H1 (cell line): ENCODE measurements at places on chromosomes 13 and 19. TPM values are rescaled to one million over a fixed set of nuclear protein-coding genes. Genes with fewer than 3 reads are reported as not detected.

Gene FUT3
- 0.40 and 0.63 TPM in 2 replicates for total RNA-seq

Gene NOTCH3
- total RNA-seq, result 107 and 111 TPM in 2 replicates

DNA sequence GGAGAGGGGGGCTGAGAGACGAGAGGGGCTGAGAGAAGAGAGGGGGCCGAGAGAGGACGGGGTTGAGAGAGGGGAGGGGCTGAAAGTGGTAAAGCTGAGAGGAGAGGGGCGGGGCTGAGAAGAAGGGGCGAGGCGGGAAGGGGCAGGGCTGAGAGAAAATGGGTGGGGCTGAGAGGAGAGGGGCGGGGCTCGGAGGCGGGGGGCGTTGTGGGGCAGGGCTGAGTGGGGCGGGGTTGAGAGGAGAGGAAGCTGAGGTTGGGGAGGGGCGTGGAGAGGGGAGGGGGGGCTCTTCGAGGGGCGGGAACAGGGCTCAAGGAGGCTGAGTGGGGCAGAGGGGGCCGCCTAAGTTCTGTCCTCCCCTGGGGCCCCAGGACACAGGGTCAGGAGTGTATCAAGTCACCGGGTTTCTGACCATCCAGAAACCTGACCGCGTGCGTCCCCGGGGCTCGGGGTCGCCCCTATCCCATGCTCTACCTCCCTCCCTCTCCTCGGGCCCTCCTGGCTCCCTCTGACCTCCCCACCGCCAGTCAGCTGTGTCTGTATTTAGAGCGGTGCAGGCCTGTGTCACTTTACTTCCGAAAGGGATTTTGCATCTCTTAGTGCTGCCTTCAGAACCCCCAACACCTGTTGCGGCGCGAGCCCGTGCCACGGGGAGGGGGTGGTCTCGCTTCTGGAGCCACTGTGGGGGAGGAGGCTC, 38.6 kb upstream of the SEMA6B start:
- peaks cover 5% of the 10 kb centered on the region for H3K4me1 ChIP-seq

DNA sequence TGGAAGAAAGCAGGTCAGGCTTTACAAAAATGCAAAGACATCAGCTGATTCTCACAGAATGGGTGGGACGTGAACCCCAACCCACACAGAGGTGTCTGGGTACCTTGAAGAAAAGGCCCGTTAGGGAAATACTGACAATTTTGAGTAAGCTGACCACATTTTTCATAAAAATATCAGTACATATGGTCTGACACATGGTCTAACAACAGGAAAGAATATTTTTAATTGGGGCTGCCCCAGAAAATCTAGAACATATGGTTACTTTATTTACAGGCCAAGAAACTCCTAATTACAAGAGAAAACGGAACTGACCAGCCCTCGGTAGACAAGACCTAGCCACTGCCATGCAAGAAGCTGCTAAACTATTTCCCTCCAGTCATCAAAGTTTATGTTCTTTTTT, 48.7 kb upstream of the ITM2B start:
- no peaks in the 10 kb centered on the region for H3K27me3 ChIP-seq
- H3K4me3 ChIP-seq, result no peak overlapping the region
- H3K27ac ChIP-seq, result no peak overlapping the region
- DNase-seq, result no peak
- no peaks in the 10 kb centered on the region for H3K4me1 ChIP-seq
- H3K36me3 ChIP-seq, result no peaks in the 10 kb centered on the region

- no peak overlapping the region for H3K27ac ChIP-seq
- no peak for DNase-seq
- no peaks in the 10 kb centered on the region for H3K4me1 ChIP-seq
- no peaks in the 10 kb centered on the region for H3K27me3 ChIP-seq
- no peaks in the 10 kb centered on the region for H3K36me3 ChIP-seq
Observed at GRCh38 chr19:46886546-46887239, 25.9 kb downstream of the ARHGAP35 start.

DNA sequence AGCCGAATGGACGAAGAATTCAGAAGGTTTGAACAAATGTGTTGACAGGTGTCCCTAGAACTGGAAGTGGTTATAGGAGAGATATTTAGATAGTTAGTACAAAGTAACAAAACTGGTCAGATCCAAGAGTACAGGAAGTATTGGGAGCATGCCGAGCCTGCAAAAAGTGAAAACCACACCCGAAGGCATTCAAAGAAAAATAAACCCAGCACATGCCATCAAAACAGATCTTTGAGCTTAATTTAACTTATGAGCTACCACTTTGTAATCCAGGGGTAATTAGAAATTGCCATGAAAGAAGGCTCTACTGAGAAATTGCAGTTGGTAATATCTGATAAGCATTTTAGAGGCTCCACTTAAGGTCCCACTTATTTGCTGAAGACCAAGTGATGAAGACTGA, 214.2 kb downstream of the DNAJC15 start:
- H3K27ac ChIP-seq, result no peak overlapping the region
- no peak overlapping the region for H3K4me3 ChIP-seq
- H3K27me3 ChIP-seq, result no peaks in the 10 kb centered on the region
- no peaks in the 10 kb centered on the region for H3K4me1 ChIP-seq

DNA sequence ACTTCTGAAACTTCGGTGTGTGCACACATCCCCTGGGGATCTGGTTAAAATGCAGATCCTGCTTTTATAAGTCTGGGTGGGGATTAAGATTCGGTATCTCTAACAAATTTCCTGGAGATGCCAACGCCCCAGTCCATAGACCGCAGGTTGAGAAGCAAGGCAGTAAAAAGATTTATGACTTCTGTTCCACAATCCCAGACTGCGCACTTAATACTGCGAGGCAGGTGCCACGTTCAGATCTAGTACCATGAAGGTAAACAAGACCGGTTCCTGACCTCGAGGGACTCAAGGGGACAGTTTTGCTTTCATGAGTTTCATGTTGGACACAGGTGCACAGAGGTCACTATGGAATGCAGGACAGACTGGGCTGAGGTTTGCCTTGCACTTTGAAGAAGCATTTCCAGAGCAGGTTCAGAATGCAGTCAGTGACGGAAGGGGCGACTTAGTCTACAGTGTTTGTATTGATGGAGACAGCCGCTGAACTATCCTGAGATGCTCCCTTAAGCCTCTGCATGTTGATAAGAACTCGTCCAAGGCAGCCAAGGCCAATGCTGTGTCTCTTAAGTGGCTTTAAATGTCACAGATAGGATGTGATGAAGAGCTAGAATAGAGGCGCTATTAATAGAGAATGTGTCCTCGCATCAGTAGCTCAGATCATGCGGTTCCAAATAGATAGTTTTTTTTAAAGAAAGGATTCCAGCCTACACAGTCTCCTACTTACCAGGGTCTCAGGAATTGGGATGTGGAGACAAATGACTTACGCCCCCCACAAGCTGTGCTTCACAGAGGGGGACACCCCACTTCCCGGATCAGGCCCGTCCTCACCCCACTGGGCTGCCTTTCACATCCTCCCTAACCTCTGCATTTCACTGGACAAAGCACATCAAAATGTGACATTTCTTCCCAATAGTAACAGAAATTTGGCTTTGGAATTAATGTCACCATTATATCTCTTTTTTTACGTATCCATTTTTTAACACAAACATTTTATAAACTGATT, 97.1 kb upstream of the IRS2 start:
- no peaks in the 10 kb centered on the region for H3K27me3 ChIP-seq
- H3K4me3 ChIP-seq, result no peak overlapping the region
- no peak overlapping the region for H3K27ac ChIP-seq
- H3K4me1 ChIP-seq, result no peaks in the 10 kb centered on the region
- no peaks in the 10 kb centered on the region for H3K36me3 ChIP-seq

GRCh38 chr19:51692468-51692867, 662 bp upstream of the SPACA6 start:
- H3K4me1 ChIP-seq, result peaks cover 13% of the 10 kb centered on the region
- no peaks in the 10 kb centered on the region for H3K36me3 ChIP-seq
- no peak overlapping the region for H3K4me3 ChIP-seq
- H3K27me3 ChIP-seq, result no peaks in the 10 kb centered on the region

DNA sequence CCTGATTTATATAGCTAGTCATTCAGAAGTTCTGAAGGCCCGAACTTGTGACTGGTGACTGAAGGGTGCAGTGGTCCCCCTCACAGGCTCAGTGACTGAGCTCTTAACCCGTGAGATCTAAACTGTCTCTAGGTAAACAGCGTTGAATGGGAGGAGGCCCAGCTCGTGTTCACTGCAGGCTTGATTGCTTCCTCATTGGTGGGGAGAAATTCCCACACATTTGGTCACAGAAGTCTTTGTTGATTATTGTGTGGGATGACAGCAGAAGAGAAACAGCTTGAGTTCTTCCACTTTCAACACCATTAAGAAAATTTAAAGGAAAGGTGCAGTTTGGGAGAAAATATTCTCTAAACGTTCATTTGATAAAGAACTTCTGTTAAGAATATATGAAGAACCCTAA, 1178.0 kb downstream of the UQCRFS1 start:
- H3K27me3 ChIP-seq, result no peaks in the 10 kb centered on the region
- no peak overlapping the region for H3K4me3 ChIP-seq
- no peaks in the 10 kb centered on the region for H3K36me3 ChIP-seq
- no peak overlapping the region for H3K27ac ChIP-seq
- no peak for DNase-seq
- H3K4me1 ChIP-seq, result no peaks in the 10 kb centered on the region

- no peak for DNase-seq
- no peaks in the 10 kb centered on the region for H3K36me3 ChIP-seq
- H3K4me3 ChIP-seq, result no peak overlapping the region
- no peaks in the 10 kb centered on the region for H3K4me1 ChIP-seq
Observed at GRCh38 chr19:55109527-55110291, 7.7 kb downstream of the PPP1R12C start.

GRCh38 chr13:98327371-98328270, 150.6 kb upstream of the RNF113B start:
- H3K27ac ChIP-seq, result peak overlapping the region; percentile 68
- H3K4me1 ChIP-seq, result peaks cover 49% of the 10 kb centered on the region
- no peaks in the 10 kb centered on the region for H3K27me3 ChIP-seq
- peak; percentile 43 for DNase-seq

DNA sequence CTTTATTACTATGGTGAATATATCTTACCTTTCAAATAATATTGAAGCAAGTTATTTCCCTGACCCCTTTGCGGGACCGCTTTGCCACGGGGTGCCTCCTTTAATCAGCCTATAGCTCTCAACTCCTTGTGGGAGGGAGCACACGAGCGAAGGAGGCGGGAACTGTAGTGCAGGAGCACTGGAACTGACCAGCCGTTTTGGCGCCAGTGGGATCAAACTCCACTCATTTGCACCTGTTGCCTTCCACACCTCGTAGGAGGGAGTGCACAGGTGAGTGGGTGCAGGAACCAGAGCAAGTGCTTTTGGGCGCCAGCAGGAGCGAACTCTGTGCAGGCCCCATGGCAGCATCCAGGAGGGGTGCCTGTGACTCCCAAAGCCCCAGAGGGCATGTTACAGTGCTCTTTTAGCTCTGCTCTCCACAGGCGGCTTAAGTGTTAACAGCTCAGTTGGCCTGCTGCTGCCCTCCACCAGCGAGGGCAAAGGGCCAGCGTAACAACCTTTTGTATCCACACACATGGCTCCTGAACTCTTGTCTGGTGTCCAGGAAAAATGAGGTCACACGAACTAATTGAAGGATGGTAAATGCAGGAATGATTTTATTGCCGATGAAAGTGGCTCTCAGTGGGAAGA, 206.9 kb downstream of the GGACT start:
- no peak for DNase-seq
- no peak overlapping the region; the same call in 1 of the 2 replicates for H3K27ac ChIP-seq
- no peak overlapping the region for H3K4me3 ChIP-seq
